ENCODE measurements at places on chromosomes 6 and 20. TPM values are rescaled to one million over a fixed set of nuclear protein-coding genes. Genes with fewer than 3 reads are reported as not detected.

GRCh38 chr20:53088786-53089185, 116.6 kb downstream of the TSHZ2 start:
- no peak for DNase-seq

DNA sequence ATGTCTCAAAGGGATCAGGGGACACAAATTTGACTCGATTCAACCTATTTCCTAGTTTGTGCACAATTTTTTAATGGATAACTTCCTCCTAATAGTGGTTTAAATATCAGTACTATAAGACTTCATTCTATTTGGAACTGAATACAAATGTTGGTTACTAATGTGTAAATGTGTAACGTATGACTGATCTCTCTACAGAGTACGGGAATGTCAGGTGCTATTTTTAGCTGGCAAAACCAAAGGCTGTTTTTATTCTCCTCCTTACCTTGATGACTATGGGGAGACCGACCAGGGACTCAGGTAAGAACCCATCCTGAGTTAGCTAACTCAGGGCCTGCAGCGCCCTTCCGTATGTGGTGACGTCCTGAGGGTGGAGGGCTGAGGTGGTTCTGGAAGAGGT, 33.0 kb downstream of the PRPH2 start:
- DNase-seq: no peak

GRCh38 chr6:135318738-135319469, 137.8 kb downstream of the MYB start:
- DNase-seq: no peak

- peak; percentile 31 for DNase-seq
Observed at GRCh38 chr6:56517155-56517745, 125.4 kb downstream of the DST start.

DNA sequence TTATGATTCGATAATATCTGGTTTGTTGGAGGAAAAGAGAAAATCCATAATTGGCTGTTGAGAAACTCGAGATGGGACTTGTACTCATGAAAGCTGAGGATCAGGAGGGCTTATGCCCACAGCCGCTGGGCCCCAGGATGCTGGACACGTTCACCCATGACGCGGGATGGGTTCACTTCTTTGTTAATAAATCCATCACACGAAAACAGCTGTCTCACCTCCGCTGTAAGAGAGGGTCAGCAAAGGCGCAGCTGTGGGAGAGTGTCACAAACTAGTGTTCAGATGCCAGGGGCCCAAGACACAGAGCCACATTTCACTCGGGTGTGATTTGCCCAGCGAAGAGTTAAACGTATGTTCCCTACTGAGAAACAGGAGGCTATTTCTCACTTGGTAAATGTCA, 315.1 kb downstream of the THBS2 start:
- peak; percentile 54 for DNase-seq

DNA sequence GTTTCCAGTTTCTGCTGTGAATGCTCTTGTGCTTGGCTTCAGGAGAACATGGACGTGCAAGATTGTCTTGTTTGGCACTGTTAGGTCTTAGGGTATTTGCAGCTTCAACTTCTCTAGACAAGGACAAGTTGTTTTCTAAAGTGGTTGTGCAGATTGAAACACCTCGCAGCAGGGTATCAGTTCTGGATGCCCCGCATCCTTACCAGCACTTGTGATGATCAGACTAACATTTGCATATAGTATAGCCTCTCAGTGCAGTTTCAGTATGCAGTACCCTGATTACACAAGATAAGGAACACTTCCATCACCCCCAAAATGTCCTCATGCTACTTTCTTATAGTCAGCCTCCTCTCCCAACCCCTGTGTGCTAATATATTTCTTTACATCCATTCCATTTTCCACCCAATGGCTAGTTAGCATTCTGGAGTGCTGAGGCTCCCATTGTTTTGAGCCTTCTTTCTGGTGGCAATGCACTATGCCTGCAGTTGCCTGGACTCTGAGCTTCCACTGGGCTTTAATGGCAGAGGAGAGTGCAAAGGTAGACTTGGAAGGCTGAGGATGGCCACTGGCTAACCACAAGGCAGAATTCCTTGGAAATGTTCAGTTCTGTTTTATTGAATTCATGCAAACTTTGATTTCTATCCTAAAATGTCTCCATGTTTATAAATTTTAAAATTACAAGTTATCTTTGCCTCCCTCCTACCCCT, 35.4 kb downstream of the KIF3B start:
- DNase-seq: no peak

BAG2 gene
- 11.6 TPM for total RNA-seq

UST gene
- total RNA-seq: 15.0 TPM

DNA sequence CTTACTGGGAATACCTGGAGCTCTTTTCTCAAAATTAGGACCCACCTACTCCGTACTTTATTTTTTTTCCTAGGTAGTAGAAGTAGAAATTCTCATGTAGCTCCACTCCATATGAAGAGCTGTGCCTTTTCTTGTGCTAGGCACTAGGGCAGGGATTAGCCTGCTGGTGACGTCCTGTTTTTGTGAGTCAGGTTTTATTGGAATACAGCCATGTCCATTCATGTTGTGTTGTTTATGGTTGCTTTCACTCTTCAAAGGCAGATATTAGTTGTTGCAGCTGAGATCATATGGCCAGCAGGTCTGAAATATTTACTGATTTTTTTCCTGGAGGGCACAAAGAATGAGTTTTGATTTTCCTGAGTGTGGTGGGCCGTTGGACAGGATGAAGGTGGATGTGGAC, 20.5 kb downstream of the XRN2 start:
- no peak for DNase-seq

ADGRB3 gene
- 6.1 TPM for total RNA-seq

DNA sequence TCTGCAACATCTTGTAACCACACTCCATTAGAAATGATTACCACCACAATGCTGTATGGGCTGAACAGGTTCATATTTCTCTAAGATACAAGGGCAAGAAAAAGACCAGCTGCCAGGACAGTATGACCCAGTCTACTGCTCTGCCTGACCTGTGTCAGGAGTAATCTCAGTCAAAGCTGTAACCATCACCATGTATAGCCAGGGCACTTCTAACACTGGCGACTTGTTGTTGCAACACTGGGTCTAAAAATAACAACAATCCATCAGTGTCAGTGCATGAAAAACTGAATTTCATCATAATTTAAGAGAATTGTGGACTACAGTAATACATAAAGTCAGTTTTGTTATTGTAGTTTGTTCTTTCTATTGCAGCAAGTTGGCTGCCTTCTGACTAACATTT, 738.6 kb upstream of the ADGRB3 start:
- no peak for DNase-seq

DNA sequence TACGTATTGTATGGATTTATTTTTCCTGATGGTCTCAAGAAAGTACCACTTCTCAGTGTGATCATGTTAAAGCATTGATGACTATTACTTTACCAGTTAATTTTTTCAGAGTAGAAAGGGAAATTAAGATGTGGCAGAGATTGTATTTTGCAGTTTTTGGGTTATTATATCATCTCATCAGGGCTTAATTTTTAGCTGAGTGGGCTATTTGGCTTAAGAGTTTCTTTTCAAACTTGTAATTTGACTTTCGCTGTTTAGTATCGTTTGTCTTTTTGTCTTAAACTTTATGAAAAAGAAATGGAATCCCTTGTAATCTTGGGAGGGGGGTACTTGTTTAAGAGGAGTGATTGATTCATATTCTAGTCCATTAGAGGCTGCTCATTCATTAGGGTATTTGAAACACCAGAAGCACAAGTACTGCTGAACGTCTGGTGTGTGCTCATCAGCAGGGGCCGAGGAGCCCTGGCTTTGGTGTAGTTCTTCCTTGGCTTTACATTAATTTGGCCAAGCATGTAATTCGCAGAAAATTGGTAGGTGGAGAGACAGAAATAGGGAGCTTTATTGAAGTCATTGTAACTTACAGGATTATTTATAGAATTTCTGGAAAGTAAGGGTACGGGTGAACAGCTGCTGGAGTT, 112.4 kb downstream of the TIAM2 start:
- peak; percentile 33 for DNase-seq

- peak; percentile 80 for DNase-seq
Observed at GRCh38 chr20:41359541-41360011, 7.0 kb downstream of the EMILIN3 start.

GRCh38 chr6:90124874-90125510, 171.7 kb downstream of the BACH2 start:
- DNase-seq: no peak

CGA gene
- 1.9 TPM for total RNA-seq

DNA sequence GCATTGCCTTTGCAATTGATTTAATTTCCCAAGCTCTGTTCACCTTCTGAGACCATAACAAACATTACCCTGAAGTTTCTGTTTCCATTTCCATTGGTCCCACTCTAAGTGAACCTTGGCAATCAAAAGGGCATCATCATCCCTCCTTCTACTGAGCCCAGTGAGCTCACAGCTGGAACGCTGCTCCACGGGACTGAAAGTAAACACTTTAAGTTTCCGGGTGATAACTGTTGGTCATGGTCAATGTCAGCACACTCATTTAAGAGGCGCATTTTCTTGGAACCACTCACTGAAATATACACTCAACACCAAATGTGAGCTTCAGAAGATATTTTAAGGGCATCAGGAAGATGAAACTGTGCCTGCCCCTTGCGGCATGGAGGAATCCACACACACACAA, 37.1 kb upstream of the RPS6KA2 start:
- DNase-seq: peak; percentile 38

GRCh38 chr6:124873066-124873410, 89.2 kb upstream of the RNF217 start:
- no peak for DNase-seq
